Hippocampal formation (tissue), 2 donors: ENCODE measurements at places on chromosomes 1 and 21.

DNA sequence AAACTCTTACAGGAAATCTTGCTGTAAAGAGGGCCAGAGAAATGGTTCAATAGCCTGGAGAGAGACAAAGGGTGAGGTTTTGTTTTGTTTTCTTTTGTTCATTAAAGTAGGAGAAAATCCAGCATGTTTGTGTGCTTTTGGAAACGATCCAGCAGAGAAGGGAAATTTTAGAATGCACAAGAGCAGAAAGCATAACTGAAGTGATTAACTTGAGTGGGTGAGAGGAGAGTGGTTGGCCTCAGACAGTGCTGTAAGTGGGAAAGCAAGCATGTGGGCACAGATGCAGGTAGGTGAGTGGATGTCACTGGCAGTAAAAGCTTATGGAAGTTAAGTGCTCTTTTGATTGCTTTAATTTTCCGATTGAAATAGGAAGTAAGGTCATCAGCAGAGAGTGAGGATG is 50.2 kb downstream of the EEIG2 start:
- no peak for DNase-seq

DNA sequence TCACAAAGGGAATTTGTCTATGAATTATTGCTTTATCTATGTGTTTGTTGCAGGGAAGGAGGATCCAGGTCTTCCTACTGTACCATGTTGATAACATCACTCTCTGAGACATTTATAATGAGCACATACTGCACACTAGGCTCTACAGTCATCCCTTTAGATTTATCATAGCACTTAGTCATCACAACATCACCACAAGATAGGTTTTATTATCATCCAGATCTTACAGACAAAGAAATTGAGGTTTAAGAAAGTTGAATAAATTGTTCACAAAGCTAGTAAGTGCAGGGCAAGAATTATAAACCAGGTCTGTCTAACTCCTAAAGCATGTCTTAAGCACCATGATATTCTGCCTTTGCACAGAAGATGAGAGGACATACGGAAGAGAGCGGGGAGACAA is 121.1 kb upstream of the ST6GALNAC5 start:
- no peak for DNase-seq

- no peak for DNase-seq
Observed at GRCh38 chr1:214977700-214978374, 104.7 kb upstream of the KCNK2 start.

GRCh38 chr1:213393860-213394259 is 342.8 kb downstream of the RPS6KC1 start:
- DNase-seq, result no peak

DNA sequence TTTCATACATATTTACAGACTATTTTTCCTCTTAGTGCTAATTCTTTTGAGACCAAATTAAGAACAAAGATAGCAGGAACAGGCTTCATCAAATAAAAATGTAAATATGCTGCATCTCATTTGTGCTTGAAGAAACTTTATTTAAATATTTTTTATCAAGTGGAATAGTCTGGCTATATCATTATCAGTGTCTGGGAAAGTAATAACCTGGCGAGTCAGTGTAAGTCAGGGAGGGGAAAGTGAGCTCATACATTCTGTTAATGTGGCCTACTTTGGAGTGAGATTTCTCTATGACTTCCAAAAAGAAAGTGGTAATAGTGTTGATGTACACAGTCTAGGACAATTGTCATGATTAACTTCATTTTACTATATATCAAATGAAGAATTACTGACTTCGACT is 1045.1 kb downstream of the ADGRL2 start:
- no peak for DNase-seq

GRCh38 chr1:87575528-87575927 is 246.8 kb downstream of the LMO4 start:
- DNase-seq, result no peak

DNA sequence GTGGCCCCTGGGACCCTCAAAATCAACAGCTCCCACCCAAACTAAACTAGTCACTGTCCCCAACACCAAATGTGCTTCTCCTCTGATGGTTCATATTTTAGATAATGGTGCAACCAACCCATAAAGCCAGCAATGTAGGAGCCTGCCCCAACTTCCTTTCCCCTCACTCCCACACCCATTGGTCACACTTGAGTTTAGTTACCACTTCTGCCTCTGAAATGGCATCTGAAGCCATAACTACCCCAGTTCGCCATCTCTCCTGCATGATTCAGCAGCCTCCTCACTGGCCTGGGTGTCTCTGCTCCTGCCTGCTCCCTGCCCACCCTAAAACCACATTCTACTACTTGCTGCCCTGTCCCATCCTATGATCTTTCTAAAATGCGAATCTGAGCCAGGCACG is 3.4 kb upstream of the CDCP2 start:
- no peak for DNase-seq

DNA sequence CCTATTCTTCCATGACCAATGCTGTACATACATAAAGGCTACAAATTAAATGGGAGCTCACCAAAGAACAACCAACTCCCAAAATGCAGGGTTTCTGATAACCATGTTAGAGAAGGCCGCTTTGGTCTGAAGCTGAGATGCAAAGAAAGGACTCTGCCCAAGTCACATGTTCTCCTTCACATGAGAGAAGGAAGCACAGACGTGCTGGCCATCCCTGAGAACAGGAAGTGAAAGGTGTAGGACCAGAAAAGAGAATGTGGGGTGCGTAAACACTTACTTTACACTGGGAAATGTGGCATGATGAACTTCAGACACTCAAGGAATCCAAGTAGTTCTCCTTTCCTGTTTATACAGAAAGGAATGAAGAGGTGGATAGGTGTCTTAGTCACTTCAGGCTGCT is 31.7 kb upstream of the TADA1 start:
- DNase-seq, result no peak

DNA sequence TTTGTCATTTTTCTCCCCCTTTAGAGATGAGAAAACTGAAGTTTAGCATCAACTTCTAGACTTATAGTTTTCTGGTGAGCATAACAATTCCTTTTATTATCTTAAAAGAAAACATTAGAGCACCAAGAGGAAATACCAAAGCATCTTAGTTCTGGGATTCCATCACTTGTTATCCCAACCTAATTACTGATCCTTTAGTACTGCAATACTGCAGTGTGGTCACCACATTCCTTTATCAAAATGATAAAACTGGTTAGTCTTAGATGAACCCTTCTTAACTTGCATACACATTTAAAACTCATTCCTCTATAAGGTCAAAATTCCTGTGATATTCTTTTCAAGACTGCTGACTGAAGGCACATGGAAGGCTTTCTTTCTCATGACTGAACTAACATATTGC is 23.1 kb downstream of the SOD1 start:
- no peak for DNase-seq

- DNase-seq, result peak; percentile 5
Observed at GRCh38 chr21:44517175-44517899, 22.7 kb downstream of the KRTAP10-1 start.

GRCh38 chr1:169514566-169515270 is 29.0 kb upstream of the SLC19A2 start:
- DNase-seq, result no peak

GRCh38 chr21:39084073-39084472 is 99.2 kb downstream of the PSMG1 start:
- no peak for DNase-seq

DNA sequence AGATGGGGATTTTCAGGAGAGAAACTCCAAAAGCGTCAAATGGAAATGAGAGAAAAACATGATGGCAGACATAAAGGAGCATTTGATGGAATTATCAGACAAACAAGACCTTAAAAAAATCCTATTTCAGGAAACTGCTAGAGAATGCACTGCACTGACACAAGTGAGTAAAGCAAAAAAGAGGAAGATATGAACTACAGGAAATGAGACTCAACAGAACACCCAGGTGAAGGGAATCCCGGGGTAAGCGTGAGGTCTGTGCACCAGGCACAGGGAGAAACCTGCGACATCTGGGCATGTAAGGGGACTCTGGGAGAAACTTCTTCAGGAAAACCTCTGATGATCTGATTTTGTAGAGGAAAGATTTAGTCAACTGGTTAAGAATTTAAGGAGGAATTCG is 2.8 kb downstream of the TARBP1 start:
- DNase-seq, result no peak

DNA sequence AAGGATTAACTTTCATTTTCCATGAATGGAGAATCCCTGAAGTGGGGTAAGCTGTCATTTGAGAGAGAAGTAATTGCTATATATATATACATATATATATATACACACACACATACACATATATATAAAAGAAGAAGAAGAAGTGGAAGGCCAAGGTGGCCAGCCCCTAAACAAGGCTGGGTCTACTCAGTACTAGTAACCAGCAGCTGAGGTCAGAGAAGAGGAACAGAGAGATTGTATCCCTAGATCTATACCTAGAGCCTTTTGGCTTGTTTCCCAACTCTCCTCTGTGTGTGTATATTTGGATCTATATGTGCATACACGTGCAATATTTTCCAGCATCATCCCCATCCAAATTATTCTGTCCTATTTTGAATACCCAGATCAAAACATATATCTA is 5.2 kb downstream of the TNFSF4 start:
- DNase-seq, result no peak

GRCh38 chr1:231643071-231643934 is 16.7 kb downstream of the DISC1 start:
- DNase-seq, result peak; percentile 79

- DNase-seq, result no peak
Observed at GRCh38 chr1:31981972-31982371, 31.7 kb upstream of the KHDRBS1 start.

DNA sequence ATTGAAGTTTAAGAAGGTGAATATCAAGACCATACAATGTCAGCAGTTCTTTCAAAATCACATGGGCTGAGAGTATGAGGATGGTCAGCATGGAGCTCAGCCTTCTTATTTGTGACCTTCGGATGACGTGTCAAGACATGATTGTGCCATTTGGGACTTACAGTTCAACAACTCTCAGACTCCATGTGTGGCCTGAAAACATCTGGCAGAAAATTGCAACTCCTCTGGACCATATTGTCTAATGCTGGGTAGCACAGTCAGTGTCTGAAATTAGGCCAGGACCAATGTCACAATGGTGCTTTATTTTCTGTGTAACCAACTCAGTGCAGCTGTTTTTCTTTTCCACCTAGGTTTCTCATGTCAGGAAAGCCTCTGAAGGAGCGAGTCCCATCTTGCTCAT is 483.5 kb upstream of the PKN2 start:
- DNase-seq, result no peak

DNA sequence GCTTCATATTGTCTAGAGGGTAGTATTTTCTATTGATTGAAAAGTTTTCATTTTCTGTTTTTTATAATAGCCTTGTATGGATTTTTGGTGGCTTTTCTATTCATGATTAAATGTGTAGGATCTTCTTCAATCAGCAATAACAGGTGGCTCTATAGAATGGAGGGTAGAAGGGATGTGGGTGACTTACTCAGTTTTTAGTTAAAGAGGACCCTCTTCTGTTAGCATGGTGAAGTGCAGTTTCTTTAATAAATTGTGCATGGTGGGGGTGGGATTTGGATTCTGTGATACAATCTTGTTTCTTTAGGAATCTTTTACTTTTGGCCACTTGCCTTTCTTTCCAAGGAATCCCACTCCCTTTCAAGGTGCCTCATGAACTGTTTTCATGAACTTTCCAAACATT is 64.7 kb downstream of the SLC35A3 start:
- peak; percentile 51 for DNase-seq

GRCh38 chr1:19079541-19080472 is 123.3 kb upstream of the IFFO2 start:
- DNase-seq, result no peak

GRCh38 chr1:90387805-90388204 is 329.3 kb downstream of the BARHL2 start:
- DNase-seq, result no peak

DNA sequence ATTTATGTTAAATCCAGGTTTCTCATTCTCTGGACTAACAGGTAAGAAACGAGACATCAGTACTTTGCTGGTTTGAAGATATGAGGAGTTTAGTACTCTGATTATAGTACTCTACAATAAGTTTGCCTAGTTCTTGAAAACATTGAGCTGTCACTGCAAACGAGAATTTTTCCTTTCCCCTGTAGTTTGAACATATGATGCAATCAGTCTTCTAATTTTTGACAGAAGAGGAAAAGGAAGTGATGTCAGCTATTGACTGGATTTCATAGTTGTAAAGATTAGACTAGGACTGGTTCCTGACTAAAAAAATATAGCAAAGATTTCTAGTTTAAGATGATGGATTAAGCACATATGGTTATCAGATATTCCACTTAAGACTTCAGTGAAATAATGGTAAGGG is 461.9 kb downstream of the LRRIQ3 start:
- no peak for DNase-seq

GRCh38 chr1:67580691-67581403 is 104.2 kb upstream of the GADD45A start:
- no peak for DNase-seq

GRCh38 chr1:224767676-224768075 is 151.6 kb downstream of the CNIH3 start:
- no peak for DNase-seq

DNA sequence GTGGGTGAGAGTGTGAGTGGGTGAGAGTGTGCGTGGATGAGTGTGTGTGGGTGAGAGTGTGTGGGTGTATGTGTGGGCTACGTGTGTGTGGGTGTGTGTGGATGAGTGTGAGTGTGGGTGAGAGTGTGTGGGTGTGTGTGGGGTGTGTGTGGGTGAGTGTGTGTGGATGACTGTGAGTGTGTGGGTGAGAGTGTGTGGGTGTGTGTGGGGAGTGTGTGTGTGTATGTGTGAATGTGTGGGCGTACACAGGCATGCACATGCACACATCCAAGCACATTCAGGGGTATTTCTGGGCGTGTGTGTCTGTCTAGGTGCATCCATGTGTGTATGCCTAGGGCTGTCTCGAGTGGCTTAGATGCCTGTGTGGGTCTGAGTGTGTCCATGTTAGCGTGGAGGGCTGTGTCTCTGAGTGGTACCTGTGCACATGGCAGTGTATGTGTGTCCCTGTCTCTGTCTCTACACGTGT is 14.0 kb downstream of the SDC3 start:
- DNase-seq, result no peak

DNA sequence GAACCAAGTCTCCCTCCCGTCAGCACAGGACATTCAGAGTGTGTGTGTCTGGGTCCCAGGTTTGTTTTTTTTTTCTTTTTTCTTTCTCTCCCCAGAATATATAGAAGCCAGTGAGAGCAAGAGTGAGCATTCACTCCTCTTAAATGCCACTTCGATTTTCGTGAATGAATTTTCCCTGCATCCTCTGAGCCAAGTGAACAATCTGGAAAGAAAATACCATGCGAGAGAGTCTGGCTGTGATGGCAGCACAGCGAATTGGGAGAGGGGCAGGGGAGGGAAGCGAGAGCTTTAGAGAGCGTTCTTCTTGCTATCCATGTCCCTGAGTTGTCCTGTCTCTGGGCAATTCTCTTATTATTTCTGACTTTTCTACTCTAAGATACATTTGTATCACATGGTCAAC is 76.0 kb upstream of the RAB3GAP2 start:
- no peak for DNase-seq

DNA sequence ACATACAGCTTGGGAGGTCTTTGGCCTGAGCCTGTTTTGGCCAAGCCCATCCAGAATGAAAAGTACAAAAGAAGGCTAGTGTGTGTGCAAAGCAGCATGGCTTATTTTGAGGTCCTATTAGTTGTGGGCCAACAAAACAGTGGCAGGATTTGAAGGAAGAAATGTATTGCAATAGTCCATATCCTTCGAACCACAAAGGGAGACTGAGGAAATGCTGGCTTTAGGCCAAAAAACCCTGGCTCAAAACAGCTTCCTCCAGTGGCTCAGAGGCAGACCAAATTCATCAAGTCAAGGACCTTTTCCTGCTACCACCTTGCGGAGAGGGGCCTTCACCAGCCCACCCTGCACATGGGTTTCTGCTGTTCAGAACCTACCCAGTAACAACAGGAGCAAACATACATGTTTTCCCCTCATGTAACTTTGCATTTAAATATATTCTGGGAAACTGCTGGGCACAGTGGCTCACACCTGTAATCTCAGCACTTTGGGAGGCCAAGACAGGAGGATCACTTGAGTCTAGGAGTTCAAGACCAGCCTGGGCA is 43.3 kb downstream of the VPS26C start:
- DNase-seq, result no peak
